Activated CD4-positive, CD25-positive, alpha-beta regulatory T cell treated with anti-CD3 and anti-CD28 coated beads, Interleukin-2, amount 50 U/mL, for 24 hours (primary cell): ENCODE measurements at places on chromosomes 1 and 21.
A peak's percentile ranks its signal among the peaks of the same experiment; 100 is the strongest.

DNA sequence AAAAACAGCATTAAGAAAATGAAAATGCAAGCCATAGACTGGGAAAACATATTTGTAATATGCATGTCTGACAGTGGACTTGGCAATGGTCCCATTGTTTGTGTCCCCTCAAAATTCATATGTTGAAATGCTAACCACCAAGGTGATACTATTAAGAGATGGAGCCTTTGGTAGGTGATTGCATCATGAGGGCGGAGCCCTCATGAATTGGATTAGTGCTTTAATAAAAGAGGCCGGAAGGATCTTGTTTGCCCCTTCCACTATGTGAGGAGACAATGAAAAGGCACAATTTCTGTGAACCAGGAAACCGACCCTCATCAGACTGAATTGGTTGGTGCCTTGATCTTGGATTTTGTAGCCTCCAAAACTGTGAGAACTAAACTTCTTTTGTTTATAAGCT is 232.3 kb downstream of the GPR52 start:
- no peak for ATAC-seq

DNA sequence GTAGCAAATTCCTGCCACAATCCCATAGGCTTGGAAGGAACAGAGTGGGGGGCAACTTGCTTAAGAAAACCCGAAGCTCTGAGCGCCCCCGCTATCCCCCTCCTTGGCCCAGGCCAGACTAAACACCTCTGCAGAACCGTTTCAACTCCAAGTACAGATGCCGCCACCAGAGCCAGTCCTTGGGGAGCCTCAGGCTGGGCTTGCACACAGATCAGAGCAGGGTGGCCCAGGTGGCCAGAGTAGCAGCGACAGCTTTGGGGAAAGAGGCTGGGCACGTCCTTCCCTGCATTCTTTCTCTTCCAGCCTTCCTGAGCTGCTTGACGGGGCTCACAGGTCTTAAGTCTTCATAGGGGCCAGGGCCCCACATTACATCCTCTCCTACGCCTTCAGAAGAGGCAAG is 181.6 kb upstream of the ZC3H12A start:
- ATAC-seq: no peak

- ATAC-seq: no peak
Measured at GRCh38 chr1:90711696-90712095, 5.4 kb downstream of the BARHL2 start.

- ATAC-seq: no peak
Measured at GRCh38 chr21:18070392-18070791, 174.2 kb upstream of the CHODL start.

DNA sequence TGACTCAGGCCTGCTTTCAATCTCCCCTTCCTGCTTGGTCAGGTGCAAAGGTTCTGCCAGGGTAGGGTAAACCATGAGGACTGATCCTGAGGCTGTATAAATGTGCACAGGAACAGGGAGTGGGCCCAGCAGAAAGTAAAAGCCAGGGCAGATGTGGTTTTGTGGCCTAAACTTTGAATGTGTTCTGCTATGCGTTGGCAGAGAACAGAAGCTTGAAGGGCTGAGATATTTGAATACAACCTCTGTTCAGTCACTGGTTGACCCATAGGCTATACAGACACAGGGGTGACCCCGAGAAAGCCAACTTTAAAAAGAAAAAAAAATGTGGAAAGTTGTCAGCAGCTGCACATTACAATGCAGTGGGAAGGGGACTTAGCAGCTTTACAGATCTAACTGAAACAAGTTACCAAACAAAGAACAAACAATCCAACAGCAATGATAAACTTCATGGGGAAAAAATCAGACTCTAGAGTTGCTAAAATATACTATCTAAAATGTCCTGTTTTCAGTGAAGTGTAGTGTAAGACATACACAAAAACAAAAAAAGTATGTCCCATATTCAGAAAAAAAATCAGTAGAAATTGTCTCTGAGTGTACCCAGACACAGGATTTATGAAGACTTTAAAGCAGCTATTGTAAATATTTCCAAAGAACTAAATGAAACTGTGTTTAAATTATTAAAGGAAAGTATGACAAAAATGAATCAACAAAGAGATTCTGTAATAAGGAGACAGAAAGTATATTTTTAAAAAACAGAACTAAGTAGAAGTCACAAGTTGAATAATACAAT is 216.1 kb downstream of the RPS6KC1 start:
- no peak for ATAC-seq

- no peak for ATAC-seq
Measured at GRCh38 chr1:177385760-177386698, 215.3 kb downstream of the BRINP2 start.

DNA sequence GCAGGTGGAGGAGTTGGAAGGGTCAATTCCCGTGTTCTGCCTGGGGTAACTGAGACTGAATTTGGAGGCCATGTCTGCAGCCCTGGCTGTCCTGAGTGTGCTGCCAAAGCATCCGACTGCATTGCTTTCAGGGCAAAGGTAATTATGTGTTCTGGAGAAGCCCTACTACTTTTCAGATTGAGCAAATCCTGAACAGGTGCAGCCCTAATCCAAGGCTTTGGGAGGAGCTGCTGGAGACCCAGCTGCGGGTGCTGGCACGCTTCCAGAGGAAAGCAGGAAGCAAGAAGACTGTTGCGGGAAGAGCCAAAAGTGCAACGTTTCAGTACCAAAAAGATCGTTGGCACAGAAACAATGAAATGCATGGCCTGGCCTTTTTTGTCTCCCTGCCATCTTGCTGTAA is 73.7 kb upstream of the NRIP1 start:
- ATAC-seq: no peak

DNA sequence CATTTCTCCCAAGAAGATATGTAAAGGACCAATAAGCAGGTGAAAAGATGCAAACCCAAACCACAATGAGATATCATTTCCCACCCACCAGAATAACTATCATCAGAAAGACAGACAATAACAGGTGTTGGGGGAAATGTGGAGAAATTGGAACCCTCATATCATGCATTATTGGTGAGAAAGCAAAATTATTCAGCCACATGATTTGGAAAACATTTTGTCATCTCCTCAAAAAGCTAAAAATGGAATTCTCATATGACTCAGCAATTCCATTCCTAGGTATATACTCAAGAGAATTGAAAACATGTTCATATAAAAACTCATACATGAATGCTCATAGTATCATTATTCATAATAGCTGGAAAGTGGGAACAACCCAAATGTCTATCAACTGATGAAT is 25.1 kb upstream of the RNF186 start:
- ATAC-seq: no peak

DNA sequence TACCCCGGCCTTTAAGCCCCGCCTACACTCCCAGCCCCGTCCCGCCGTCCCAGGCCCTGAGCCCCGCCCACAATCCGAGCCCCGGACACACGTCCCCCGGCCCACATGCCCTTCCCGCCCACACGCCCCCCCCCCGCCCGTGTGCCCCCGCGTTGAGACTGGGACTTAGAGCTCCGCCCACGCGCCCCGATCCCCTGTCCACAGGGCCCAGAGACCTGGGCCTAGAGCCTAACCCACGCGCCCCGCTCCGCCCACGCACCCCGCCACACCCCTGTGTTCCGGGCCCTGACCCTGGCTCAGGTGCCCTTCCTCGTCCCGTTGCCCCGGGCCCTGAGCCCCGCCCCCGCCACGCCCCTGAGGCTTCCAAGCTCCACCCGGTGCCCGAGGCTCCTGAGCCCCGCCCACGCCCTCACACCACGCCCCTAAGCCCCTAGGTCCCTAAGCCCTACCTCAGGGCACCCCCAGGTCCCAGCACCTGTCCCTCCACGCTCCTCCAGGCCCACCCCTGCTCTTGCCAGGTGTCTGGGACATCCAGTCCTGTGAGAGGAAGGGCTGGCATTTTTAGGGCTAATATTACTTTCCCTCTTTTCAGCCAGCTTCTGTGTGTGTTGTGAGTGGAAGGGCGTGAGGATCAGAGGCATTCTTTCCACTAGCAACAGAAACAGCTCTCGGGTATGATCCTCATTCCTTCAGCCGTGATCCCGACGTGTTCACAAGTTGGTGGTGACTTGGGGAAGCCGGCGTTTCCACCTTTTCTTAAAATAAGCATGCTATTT is 552 bp upstream of the GPR157 start:
- ATAC-seq: peak; percentile 54

DNA sequence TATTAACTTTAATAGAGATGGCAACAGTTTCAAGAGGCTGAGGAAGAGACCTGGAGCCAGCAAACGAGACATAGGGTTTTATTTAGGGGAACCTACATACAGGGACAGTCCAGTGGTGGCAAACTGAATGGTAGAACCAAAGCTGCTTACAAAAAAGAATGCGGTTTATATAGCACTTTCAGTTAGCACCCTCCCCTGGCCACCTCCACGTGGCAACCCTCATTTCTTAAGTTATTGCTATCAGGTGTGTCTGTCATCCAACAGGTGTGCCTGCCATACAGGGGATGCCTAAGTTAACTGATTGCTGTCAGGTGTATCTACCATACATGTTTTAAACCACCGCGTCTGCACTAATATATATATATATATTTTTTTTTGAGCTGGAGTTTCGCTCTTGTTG is 129.2 kb upstream of the DUSP10 start:
- ATAC-seq: no peak

GRCh38 chr1:222886878-222887351 is 72.1 kb downstream of the DISP1 start:
- ATAC-seq: no peak

GRCh38 chr1:9235096-9235459 is 504 bp downstream of the H6PD start:
- no peak for ATAC-seq

DNA sequence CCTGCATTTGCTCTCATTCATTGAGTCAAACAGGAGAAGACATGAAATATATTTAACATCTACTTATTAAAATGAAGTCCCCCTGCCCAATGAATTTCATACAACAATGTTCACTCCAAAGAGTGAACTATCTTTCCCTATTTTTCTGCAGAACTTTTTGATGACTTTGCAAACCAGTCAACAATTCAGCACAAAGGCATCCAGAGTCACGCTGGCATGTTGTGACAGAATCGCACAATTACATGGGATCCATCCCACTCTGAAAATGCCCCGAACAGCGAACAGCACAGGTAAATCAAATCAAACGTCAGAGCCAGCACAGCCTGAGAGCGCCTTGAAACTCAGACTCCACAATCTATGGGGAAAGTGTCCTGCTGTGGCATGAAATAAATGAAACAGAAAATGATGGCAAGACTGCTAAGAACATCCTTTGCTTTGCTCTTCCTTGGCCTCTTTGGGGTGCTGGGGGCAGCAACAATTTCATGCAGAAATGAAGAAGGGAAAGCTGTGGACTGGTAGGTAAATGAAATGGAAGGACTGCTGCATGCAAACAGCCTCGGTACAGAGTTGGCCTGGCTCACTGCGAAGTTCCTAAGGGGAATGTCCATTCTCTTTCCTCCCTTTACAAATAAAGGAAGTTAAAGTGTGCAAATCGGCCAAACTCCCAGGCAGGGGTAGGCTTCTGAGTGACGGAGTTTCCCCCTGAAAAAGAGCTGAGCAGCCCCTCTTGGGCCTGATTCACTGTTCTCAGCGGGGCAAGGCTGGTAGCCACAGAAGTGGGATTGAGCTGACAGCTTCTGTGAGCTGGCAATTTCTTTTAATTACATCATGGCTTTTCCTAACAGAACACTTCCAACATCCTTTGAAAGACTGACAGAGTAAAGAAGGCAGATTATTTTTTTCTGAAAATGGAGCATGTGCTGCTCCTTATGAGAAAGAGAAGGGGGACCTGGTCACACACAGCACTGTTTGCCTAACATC is at the start of gene DNASE2B:
TSS of gene DNASE2B (plus strand) at position 310 of the 981 bp plus-strand sequence. CDS start at position 391, 81 bp downstream.
- ATAC-seq: no peak

DNA sequence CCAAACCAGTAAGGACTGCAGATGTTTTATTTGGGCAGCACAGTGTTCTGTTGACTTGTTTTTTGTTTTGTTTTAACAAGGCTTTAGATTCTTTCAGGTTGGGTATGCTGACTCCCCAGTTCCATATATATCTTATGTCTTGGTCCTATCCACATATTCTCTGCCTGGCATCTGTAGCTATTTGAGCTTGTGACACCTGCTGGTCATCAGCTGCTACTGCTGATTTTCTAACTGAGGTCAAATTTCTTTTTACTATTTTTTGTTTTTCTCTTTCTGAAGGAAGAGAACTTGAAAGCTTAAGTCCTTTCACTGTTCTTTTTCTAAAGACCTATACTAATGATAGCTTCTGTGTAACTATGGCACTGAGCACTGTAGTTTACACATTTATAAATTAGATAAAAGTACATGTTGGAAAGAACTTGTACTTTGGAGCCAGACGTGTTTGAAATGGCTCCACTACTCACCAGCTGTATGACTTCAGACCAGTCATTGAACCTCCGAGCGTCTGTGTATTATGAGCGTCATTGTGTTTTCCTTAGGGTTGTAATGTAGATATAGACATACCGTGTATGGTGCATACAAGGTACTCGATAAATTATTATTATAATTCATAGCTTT is 109.4 kb downstream of the NRDC start:
- no peak for ATAC-seq

DNA sequence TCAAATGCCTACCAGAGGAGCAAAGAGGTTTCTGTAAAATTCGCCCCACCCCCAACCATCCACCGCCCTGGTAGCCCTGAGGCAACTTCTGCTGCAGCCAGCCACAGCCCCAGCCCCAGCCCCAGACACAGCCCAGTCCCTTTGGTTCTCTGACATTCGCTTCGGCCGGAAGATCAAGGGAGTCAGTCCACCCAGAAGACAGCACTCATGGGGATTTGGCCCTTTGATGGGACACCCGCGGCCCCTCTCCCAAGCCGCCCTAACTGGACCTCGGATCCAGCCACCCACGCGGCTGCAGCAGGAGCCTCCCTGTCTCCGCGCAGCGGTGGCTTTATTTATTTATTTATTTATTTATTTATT is 3881.0 kb downstream of the SRGAP2C start:
- no peak for ATAC-seq

DNA sequence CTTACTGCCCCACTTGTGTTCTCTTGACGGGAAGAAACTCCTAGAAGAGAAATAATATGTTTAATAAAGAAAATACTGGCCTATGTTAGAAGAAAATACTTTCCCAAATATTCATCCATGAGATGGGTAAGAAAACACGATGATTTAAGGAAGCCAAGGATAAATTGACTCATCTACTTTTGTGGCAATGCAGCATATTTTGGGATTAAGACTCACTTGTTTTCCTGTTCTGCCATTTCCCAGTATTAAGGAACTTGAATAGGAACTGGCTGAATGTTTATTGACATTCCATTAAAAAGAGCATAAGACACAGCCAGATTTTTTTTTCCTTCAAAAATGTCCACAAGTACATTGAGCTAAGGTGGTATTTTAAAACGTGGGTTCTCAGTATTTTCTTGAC is 10.9 kb upstream of the ADAMTS5 start:
- no peak for ATAC-seq

- ATAC-seq: no peak
Measured at GRCh38 chr1:228272331-228272791, 64.5 kb downstream of the OBSCN start.

GRCh38 chr1:88029899-88030298 is 654.2 kb upstream of the PKN2 start:
- ATAC-seq: no peak

GRCh38 chr1:170694172-170694926 is 30.4 kb downstream of the PRRX1 start:
- no peak for ATAC-seq

DNA sequence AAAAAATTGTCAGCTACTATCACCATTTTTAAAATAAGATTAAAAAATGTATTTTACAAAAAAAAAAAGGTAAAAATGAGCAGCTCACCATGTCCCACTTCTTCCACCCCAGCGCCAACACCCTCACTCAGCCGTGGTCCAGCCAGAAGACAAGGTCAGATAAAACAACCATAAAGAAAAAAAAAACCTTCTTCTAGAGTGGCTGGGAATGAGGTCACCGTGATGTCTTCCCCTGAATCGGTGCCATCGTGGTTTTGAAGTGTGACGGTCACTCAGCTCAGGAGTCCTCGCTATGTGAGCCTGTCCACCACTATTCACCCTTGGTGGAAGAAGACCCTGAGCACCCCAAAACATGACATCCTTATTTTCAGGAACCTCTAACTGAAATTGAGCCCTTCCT is 38.1 kb downstream of the B3GALT5 start:
- no peak for ATAC-seq
